Stimulated activated CD4-positive, alpha-beta T cell treated with anti-CD3 and anti-CD28 coated beads, Interleukin-1b, Interleukin-23, amount 100 ng/mL, for 24 hours (primary cell): ENCODE measurements at places on chromosomes 6 and 20.

GRCh38 chr6:10184371-10185227, 230.3 kb downstream of the TFAP2A start:
- DNase-seq: no peak

DNA sequence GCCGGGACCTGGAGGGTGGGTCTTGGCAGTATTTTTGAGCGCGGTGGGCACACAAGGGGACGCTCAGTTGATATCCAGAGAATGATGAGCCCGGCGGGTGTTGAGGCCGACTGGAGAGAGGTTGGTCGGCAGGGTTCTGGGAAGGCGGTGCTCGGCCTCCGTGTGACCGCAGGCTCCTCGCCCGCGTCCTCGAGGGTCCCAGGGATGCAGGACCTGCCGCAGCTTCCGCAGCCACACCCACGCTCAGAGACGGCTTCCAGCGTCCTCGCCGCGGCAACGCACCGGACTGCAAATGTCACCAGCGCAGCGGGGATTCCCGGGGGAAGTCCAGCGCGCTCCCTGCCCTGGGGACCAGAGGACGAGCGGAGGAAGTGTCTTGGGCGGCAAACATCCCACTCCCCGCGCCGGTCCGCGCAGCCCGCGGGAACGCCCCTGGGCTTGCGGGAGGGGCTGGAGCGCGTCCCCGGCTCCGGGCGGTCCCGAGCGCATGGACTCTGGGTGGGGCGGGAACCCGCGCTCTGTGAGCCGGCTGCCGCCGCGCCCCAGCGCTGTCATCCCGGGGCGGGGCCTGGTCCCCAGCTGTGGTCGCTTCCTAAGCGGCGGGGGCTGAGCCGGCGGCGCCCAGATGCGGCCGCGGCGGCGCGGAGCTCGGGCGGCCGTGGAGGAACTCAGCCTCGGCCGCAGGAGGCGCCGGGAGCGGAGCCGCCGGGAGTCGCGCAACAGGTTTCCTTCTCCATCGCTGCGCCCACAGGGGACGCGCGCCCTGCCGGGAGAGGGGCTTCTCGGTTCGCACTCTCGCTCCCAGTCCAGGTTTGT, at the start of gene STX11:
STX11 (plus strand) TSS at position 624 of the 816 bp plus-strand sequence. CDS start 36,111 bp downstream, outside the sequence.
- peak; percentile 80 for DNase-seq

- no peak for DNase-seq
Measured at GRCh38 chr6:30149234-30149633, 11.8 kb downstream of the TRIM10 start.

DNA sequence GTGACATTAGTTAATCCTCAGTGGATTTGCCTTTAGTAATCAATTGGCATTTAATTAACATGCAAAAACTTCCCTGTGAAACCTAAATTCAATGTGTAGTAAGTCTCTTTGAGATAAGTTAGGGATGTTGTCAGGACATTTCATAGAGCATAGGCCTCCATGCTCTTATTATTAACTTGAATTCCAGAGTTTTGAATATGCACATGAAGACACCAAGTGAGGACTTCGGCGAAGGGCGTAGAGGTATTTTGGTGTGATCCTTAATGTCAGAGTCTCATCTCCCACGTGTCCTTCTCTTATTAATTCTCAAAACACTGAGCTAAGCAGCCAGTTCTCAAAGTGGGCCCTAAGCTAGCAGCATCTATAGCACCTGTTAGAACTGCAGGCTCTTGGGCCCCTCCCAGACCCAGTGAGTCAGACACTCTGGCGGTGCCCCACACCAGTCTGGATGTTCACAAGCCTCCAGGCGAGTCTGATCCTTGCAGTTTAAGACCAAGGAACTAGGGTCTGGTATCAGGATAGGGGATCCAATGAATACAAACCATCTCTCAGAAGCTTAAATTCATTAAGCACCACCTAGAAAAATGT, 292.1 kb downstream of the QKI start:
- no peak for DNase-seq

- no peak for DNase-seq
Measured at GRCh38 chr20:62995481-62995880, 11.3 kb downstream of the BHLHE23 start.

DNA sequence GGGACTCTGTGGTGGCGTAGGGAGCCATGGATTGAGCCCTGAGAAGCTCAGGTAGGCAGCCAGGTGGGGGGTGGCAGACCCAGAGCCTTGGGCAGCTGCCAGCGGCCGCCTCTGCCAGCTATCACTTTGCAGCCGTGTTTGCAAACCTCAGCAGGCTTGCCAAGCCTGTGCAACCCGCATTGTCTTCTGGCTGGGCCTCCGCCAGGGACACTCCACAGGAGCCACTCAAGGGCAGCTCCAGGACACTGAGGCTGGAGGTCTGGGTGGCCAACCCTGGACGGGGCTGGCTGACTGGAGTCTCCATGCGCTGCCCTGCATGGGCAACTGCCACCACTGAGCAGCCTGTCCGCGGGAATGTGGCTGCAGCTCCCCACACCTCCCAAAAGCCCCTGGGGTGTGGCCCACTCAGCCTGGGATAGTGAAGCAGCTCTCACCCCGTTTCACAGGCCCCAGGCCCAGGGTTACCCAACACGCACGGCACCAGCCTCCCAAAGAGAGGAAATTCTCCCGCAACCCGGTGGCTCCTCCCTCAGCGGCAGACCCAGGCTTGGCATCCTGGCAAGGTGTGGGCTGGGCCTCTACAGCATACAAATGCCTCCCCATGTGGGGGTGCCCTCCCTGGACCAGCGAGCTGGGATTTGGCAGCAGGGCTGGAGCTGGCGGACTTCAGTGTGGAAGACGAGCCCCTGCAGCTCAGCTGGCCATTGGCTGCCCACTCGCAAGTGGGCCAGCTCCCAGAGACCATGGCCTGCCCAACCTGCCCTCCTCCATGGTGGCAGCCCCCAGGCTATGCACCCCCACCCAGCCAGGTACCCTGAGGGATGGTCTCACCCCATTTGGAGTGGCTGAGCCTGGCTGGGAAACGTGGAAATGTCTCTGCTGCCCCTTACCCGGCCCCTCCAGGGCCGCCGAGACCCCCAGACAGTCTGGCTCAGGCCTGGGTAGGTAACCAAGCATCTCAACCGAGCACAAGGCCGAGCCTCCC, 2.9 kb downstream of the CHRNA4 start:
- DNase-seq: no peak

- DNase-seq: no peak
Measured at GRCh38 chr20:52242237-52243230, 51.0 kb upstream of the ZFP64 start.

- DNase-seq: no peak
Measured at GRCh38 chr6:37882292-37882691, 62.8 kb downstream of the ZFAND3 start.

DNA sequence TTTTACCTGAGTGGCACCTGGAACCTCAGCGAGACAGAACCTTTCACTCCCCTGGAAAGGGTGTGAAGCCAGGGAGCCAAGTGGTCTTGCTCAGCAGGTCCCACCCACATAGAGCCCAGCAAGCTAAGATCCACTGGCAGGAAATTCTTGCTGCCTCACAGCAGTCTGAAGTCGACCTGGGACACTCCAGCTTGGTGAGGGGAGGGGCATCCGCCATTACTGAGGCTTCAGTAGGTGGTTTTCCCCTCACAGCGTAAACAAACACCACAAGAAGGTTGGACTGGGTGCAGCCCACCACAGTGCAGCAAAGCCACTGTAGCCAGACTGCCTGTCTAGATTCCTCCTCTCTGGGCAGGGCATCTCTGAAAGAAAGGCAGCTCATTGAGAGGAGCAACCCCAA, 134.7 kb upstream of the RSPO3 start:
- DNase-seq: no peak

- DNase-seq: no peak
Measured at GRCh38 chr6:35191889-35192288, 21.9 kb upstream of the SCUBE3 start.

DNA sequence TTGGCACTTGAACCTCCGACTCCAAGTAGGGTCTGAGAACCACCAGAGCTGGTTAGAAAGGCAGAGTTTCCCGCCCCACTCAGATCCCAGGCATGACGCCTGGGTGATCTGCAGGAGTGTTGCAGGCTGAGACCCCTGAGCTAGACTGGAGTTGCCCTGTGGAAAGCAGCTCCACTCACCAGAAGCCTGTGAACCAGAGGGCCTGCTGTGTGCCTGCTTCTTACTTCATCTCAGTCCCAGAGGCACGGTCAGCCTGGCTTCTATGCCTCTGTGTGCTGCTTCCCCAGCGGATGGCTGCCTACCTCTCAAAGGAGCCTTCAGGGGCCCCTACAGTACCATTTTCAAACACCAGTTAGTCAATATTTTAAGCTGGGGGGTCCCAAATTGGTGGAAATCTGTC, 15.6 kb upstream of the CCN6 start:
- DNase-seq: no peak

GRCh38 chr6:28727559-28728211, 196.1 kb downstream of the TRIM27 start:
- no peak for DNase-seq

DNA sequence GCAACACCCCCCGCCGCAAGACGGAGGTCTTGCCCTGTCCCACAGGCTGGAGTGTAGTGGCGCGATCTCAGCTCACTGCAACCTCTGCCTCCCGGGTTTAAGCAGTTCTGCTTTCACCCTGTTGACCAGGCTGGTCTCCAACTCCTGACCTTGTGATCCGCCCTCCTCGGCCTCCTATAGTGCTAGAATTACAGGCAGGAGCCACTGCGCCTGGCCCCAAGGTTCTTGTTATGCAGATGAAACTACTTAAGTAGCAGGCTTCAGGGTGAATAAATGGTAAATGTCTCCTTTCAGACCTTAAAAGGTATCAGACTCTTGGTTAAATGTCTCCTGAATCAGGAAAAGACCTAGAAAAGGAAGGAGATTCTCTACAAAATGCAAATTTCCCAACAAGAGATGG, 95.4 kb upstream of the TMEM181 start:
- no peak for DNase-seq

DNA sequence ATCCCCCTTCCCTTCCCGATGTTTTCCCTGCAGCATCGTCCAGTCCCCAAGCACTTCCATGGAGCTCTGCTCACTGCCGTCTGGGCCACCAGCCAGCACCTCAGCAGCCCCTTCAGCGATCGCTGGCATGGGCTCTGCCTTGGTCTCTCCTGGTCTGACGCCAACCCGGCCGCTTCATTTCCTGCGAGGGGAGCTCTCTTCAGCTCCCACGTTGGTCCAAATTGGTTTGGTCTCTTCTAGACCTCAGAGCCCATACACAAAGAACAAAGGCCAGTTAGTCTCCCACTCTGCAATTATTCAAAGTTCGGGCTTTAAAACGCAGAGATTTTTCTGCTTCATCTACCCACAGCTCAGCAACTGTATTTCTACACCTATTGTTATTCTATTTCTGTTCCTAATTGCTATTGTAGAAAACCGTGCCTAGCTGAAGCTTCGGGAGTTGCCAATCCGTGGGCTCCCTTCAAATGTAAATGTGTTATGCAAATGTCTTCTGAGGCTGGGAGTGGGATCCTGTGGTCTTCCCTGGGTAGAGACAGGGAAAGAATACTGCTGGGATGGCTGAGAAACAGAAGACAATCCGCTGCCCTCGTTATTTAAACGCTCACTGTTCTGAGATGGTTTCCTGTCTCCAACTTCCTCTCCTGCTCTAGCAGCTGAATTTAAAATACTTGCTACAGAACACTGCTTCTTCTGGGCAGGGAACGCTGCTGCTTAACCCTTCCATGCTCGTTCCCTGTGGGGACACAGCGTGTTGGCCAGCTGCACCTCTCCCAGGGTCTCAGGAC, 154.2 kb upstream of the QKI start:
- no peak for DNase-seq

GRCh38 chr6:56734335-56734734, 91.6 kb upstream of the DST start:
- DNase-seq: no peak

GRCh38 chr6:53142810-53143209, 5.8 kb downstream of the GCM1 start:
- DNase-seq: no peak

GRCh38 chr20:17904027-17904426, 64.6 kb downstream of the SNX5 start:
- no peak for DNase-seq

- DNase-seq: no peak
Measured at GRCh38 chr6:45687570-45687969, 309.8 kb upstream of the SUPT3H start.

DNA sequence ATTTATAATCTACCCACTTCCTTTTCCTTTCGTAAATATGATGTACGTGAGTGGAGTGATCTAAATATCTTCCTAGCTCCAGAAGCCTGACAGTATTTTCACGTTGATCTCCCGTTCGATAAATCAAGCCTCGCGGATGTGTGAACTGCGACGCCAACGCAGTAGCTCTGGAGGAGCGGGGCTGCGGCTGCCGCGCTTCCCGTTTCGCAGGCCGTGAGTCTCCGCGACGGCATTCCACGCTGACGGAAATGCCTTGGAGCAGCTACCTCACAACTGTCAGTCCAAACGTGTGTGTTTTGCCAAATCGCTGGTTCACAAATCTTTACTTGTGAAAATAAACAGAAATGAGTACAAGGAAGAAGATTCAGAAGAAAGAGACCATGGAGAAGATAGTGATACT, 41.2 kb downstream of the BTBD3 start:
- no peak for DNase-seq

DNA sequence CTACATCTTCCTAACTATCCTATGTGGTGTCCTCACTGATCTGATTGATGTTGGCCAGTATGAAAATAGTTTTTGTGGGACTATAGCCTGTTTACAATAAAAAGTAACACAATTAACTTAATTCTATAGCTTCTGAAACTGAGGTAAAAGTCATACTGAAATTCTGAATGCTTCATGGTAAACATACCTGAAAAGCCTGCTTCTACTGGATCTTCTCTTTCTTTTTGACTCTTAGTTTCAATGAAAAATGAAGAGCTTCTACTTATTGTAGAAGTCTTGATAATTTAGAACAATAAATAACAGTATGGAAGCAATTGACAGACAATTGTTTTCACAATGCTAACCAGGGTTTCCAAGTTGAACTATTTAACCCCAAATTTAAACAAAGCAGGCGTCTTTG, 383.9 kb upstream of the MMS22L start:
- no peak for DNase-seq

DNA sequence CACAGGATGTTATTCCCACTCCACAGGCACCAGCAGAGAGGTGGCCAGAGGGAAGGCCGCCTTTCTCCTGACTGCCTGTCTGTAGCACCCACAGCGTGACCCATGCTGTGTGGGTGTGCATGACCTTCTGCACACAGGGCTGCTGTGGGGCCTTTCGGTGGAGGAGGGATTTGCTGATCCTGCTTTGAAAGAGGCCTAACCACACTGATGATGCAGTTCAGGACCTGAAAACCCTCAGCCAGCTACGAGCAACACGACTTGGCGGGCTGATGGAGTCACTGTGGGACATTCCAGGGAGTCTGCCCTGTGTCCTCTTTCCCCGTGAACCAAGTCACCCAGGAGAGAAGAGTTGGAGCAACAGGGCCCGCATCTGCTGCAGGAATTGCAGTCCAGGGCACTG, 49.1 kb downstream of the SYTL3 start:
- no peak for DNase-seq
